ENCODE measurements at places on chromosomes 6 and 20.

- no peak for DNase-seq
Measured at GRCh38 chr6:34970488-34970887, 81.4 kb downstream of the ANKS1A start.

DNA sequence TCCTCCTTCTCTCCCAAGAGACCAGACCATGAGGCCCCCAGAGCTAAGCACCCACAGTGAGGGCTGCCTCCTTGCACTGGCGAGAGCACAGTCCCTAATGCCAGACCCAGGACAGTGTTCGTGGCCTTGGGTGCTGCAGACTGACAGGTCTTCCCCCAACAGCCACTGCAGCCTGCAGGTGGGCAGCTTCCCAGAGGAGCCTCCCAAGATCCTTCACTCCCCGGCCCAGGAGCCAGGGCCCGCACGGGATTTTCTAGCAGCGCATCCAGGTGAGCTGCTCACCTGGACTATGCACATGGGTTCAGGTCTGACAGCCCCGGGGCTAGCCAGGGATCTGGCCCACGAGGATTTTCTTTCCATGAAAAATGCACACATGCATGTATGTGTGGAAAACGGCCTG, 41.7 kb downstream of the SUMO4 start:
- DNase-seq: no peak

GRCh38 chr6:168127384-168127868, 48.4 kb upstream of the FRMD1 start:
- DNase-seq: no peak

DNA sequence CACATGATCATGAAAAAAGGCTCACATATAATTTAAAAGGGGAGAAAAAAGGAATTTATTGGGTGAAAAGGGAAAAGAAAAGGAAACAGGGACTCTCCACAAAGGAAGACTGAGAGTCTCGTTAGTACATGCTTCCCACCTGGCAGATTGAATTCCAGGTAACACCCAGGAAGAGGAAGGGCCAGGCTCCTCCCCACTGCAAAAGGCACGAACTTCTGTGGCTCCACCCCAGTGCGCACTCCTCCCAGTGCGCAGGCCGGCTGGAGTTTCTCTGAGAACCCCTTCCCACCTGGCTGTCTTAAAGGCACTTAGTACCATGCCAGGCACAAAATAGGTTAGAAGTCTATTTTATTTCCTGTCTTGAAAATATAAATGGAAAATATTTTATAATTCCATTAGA, 129.8 kb downstream of the COL12A1 start:
- no peak for DNase-seq

- DNase-seq: no peak
Measured at GRCh38 chr6:18265787-18266522, 1.6 kb upstream of the DEK start.

- no peak for DNase-seq
Measured at GRCh38 chr20:63846128-63846771, 15.0 kb upstream of the ABHD16B start.

GRCh38 chr6:56694002-56694401, 51.3 kb upstream of the DST start:
- DNase-seq: no peak

DNA sequence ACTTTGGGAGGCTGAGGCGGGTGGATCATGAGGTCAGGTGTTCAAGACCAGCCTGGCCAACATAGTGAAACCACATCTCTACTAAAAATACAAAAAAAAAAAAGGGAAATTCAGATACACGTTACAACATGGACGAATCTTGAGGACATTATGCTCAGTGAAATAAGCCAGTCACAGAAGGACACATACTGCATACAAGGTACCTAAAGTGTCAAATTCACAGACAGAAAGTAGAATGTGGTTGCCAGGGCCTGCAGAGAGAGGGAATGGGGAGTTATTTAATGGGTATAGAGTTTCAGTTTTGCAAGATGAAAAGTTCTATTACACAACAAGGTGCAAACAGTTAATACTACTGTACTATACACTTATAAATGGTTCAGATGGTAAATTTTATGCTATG, 75.1 kb downstream of the SNX5 start:
- DNase-seq: no peak

DNA sequence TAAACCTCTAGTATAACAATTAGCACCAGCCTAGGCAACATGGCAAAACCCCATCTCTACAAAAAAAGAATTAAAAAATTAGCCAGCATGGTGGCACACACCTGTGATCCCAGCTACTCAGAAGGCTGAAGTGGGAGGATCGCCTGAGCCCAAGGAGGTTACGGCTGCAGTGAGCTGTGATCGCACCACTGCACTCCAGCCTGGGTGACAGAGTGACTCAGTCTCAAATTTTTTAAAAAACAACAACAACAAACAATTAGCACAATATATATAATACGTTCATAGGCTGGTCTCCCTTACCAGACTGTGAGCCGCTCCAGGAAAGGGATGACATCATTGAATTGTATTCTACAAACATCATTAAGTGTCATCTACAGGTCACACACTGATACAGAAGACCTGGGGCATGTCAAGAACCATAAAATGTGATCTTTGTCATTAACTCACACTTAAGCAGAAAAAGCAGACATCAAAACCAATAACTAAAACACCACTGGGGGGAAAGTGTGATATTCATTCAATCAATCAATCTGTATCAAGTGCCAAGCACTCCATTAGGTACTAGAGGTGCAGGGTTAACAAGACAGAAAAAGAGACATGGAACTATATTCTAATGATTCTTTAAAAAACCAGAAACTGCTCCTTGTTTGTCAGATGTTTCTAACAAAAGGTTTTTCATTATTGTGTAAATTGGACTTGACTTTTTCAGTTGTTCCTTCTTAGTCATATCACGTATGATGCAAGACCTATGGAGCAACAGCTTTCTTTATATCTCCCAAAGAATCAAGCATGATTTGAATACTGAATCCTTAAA, 17.8 kb downstream of the MAP3K5 start:
- no peak for DNase-seq

- DNase-seq: no peak
Measured at GRCh38 chr6:71414486-71414885, 125.9 kb downstream of the OGFRL1 start.

- DNase-seq: no peak
Measured at GRCh38 chr6:17280138-17280537, 1.0 kb upstream of the RBM24 start.

- DNase-seq: no peak
Measured at GRCh38 chr6:142918339-142919042, 26.5 kb downstream of the HIVEP2 start.

DNA sequence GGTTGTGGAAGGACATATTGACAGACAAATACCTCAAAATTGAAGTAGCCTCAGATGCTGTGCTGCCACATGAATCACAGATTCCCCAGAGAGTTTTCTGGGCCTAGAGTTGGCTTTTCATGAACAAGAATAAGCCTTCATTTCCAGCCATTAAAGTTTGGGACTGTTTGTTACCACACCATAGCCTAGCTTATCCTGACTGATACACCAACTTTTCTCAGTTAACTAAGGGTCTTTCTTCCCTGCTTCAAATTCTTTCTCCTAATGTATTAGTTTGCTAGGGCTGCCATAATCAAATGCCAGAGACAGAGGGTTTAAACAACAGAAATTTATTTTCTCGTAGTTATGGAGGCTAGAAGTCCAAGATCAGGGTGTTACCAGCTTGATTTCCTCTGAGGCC, 237.4 kb upstream of the ZFP64 start:
- DNase-seq: no peak

GRCh38 chr6:105120570-105120969, 59.2 kb downstream of the POPDC3 start:
- DNase-seq: no peak

- DNase-seq: no peak
Measured at GRCh38 chr6:148293181-148293995, 49.2 kb upstream of the SASH1 start.

DNA sequence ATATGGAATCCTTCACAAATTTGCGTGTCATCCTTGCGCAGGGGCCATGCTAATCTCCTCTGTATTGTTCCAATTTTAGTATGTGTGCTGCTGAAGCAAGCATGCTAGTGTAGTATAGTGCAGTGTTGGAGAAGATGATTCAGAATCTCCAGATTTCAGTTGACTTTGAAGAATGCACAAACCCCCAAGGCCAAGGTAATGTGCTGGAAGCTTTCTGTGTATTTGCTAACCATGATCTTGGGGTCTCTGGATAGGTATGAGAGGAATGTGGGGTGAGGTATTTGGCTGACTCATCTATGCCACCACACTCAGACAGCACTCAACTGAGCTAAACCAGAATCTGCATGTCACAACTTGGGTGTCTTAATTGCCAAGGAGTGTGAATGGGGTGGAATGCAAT, 42.6 kb upstream of the DEK start:
- DNase-seq: no peak

DNA sequence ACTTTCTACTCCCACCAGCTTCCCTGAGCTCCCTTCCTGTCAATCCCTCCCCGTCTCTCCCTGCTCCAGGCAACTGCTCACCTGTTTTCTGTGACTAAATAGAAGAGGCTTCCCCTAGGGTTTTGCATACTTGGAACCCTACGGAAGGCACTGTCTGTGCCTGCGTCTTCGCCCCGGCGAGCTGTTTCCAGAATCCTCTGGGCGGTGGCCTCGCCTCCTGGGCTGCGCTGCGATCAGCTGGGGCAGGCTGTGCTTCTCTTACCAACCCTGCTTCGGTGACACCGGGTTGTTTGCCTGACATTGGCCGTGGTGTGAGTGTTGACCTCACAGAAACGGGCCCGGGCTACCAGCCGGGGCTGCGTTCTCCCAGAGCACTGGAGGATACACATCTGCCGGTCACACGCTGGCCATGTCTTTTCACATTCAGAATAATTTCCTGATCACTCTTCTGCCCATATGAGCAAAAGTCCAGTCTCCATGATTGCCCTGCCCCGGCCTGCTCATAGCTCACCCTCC, 29.4 kb upstream of the CCR6 start:
- no peak for DNase-seq

GRCh38 chr6:71496018-71496721, 207.6 kb downstream of the OGFRL1 start:
- DNase-seq: no peak

GRCh38 chr6:130575971-130576370, 210.2 kb downstream of the TMEM200A start:
- no peak for DNase-seq

GRCh38 chr20:23587631-23588030, 18.1 kb downstream of the CST9 start:
- DNase-seq: no peak

DNA sequence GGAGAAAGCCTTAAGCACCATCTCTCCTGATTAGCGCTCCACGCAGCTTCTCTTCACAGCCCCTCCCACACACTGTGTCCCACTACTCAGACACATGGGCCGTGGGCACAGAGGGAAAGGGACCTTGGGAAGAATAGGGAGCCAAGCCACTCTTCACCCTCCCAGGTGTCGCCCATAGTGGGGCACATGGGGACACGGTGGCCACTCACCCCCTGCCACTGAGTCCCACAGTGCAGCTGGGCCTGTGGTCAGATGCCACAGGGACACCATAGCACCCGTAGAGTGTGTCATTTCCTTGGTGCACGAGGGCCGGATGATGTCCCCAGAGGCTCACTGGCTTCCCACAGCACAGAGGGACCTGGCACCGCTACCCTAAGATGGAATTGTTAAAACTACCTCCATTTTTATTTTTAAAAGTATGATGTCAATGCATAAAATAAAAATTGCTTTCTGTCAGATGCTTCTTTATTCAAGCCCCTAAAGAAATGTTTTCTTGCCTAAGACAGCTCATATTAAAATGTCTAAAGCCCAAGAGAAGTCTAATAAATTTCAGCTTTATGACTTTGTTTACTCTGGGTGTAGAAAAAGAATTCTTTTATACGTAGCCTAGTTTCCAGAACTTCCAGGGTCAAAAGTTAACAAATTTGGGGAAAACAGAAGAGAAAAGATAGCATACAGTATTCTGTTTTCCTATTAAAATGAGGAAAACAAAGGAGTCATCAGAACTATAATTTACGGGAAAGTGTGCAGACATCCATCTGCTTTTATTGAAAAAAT, 191.0 kb upstream of the SNX9 start:
- no peak for DNase-seq

- no peak for DNase-seq
Measured at GRCh38 chr6:11621119-11621518, 83.6 kb downstream of the TMEM170B start.

DNA sequence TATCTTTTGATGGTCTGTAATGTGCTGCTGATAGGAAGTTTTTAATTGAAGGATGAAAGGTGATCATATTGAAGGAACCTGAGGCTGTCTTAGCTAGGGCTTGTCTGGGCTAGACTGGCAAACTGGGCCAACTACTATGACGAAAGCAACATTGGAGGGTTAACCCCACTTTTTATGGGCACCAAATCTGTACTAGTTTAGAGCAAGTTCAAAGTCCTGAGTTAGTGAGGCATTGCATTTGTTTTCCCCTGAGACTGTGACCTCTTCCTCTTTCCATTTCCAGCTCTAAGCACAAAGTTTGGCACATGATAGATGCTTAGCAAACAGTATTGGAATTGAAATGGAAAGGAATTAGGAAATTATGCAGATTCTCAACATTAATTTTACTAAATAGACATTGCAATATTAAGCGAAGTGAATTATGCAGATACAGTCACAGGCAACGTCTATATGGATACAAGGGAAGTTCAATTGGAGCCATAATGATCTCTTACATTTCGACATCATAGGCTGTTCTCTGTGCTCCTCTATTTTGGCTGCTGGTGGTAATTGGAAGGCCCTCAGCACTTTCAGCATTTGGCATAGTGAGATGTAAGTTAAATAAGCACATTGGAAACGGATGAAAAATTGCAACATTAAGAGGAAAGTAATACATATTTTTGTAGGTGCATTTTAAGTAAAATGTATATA, 22.2 kb downstream of the CEP57L1 start:
- no peak for DNase-seq

DNA sequence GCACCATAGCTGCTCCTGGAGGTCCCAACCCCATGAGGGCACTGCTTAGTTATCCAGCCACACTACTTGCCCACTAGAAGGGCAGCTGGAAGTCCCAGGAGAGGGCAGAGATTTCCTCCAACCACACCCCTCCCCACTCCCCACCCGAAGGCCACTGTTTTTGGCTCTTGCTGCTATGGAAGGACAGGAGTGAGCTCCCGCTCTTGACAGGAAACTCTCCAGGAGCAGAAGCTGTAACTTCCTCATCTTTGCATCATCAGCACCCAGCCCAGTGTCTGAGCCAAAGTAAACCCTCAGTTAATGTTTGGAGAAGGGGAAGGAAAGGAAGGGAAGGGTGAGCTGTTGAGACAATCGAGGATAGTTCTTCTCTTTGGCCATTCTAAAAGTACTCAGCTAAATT, 120.7 kb downstream of the MTFR2 start:
- no peak for DNase-seq

- no peak for DNase-seq
Measured at GRCh38 chr6:30044630-30045029, 16.4 kb upstream of the POLR1H start.

- no peak for DNase-seq
Measured at GRCh38 chr6:1593286-1593957, 16.3 kb upstream of the FOXC1 start.

DNA sequence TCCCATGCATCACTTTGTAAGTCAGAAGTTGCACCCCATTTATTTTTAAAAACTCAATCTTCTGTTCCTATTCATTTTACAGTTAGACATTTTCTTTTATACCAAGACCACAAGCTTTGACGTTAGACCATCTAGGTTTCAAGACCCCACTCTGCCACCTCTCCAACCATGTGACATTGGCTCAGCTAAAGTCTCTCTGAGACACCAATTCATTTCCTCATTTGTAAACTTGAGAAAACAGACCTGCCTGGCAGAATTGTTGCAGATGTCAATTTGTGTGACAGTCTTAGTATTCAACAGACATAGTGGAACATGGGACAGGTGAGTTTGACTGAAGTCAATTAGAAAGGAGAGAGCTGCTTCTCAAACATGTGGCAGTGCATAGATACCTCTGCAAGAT, 55.6 kb upstream of the CSE1L start:
- DNase-seq: no peak

- no peak for DNase-seq
Measured at GRCh38 chr6:146253691-146254090, 224.8 kb downstream of the GRM1 start.
